ENCODE measurements at places on chromosomes 12 and 14.
A peak's percentile ranks its signal among the peaks of the same experiment; 100 is the strongest.

DNA sequence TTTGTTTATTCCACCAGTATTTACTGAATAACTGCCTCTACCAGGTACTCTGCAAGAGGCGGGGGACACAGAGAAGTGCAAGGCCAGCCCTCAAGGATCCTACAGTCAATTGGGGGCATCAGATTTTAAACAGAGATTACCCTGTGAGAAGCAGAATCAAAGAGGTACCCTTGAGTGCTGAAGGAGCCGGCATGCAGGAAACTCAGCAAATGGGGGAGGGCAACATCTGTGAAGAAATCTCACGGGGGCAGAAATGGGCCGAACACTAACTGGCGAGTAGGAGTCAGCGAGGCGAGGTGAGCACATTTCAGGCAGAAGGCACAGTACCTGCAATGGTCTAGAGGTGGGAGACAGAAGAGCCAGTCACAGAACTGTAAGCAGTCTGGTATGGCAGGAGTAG, 9.0 kb downstream of the GALNT6 start:
- H3K27me3 ChIP-seq = no peaks in the 10 kb centered on the region
- H3K4me1 ChIP-seq = no peaks in the 10 kb centered on the region
- no peak for DNase-seq
- no peak overlapping the region for H3K27ac ChIP-seq
- H3K36me3 ChIP-seq = no peaks in the 10 kb centered on the region
- H3K4me3 ChIP-seq = no peak overlapping the region

DNA sequence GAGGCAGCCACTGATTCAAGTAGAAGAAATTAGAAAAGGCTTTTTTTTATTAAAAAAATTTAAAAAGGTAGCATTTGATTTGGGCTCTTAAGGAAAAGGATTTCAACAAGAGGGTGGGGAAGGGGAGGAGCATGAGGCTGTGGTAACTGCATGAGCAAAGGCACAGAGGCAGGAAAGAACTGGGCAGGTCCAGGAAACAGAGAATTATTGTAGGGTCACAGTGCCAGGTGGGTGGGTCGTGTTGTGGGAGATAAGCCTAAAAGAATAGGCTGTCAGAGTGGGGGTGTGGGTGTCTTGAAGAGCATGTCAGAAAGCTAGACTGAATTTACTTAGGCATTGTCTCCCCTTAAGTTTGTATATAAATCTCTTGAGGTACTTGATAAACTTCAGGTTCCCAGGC, 7.8 kb downstream of the LIMA1 start:
- H3K27me3 ChIP-seq = no peaks in the 10 kb centered on the region
- H3K4me3 ChIP-seq = no peak overlapping the region
- DNase-seq = peak; percentile 86

GRCh38 chr12:44460261-44460660, 415.9 kb downstream of the NELL2 start:
- no peaks in the 10 kb centered on the region for H3K4me1 ChIP-seq
- no peak overlapping the region for H3K27ac ChIP-seq
- H3K36me3 ChIP-seq = no peaks in the 10 kb centered on the region
- H3K4me3 ChIP-seq = no peak overlapping the region
- H3K27me3 ChIP-seq = no peaks in the 10 kb centered on the region

DNA sequence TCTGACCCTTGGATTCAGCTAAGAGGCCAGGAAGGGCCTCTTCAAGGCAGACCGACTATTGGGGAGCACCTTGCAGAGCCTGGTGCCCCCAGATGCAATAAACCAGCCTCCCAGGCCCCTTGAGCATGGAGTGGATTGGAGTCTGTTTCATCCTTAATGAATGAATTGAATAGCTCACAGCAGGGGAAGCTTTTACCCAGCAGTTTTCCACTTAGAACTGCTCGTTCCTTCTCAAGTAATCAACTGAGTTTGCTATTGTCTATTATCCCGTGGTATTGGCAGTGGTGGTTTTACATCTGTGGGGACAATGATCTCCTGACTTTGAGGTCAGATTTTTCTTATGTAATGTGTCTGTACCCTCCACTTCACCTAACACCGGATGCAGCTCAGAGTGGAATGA, 197.6 kb downstream of the AACS start:
- no peaks in the 10 kb centered on the region for H3K27me3 ChIP-seq
- no peaks in the 10 kb centered on the region for H3K4me1 ChIP-seq

GRCh38 chr14:96180043-96180874, 24.4 kb upstream of the BDKRB2 start:
- H3K4me3 ChIP-seq = no peak overlapping the region
- no peak for DNase-seq
- H3K27me3 ChIP-seq = no peaks in the 10 kb centered on the region
- no peaks in the 10 kb centered on the region for H3K4me1 ChIP-seq

- H3K4me1 ChIP-seq = no peaks in the 10 kb centered on the region
- no peak for DNase-seq
- H3K36me3 ChIP-seq = no peaks in the 10 kb centered on the region
- H3K27me3 ChIP-seq = no peaks in the 10 kb centered on the region
- H3K4me3 ChIP-seq = no peak overlapping the region
These were observed 49.0 kb upstream of the A2ML1 start for GRCh38 chr12:8773461-8773860.

GRCh38 chr12:105445249-105445648, 114.8 kb downstream of the C12orf75 start:
- no peak overlapping the region for H3K4me3 ChIP-seq
- no peaks in the 10 kb centered on the region for H3K36me3 ChIP-seq
- DNase-seq = no peak
- H3K27ac ChIP-seq = no peak overlapping the region
- H3K27me3 ChIP-seq = no peaks in the 10 kb centered on the region
- no peaks in the 10 kb centered on the region for H3K4me1 ChIP-seq

- no peak overlapping the region for H3K27ac ChIP-seq
- no peaks in the 10 kb centered on the region for H3K4me1 ChIP-seq
- peak; percentile 26 for DNase-seq
- H3K36me3 ChIP-seq = no peaks in the 10 kb centered on the region
- no peaks in the 10 kb centered on the region for H3K27me3 ChIP-seq
- H3K4me3 ChIP-seq = no peak overlapping the region
These were observed 27.4 kb upstream of the STON2 start for GRCh38 chr14:81427348-81428058.
